Head of caudate nucleus (tissue), 42 donors: ENCODE measurements at places on chromosomes 2 and 18.

- DNase-seq = no peak
These were observed 80.1 kb upstream of the NFATC1 start for GRCh38 chr18:79315596-79315995.

- DNase-seq = no peak
These were observed 160.4 kb downstream of the GULP1 start for GRCh38 chr2:188452084-188452483.

DNA sequence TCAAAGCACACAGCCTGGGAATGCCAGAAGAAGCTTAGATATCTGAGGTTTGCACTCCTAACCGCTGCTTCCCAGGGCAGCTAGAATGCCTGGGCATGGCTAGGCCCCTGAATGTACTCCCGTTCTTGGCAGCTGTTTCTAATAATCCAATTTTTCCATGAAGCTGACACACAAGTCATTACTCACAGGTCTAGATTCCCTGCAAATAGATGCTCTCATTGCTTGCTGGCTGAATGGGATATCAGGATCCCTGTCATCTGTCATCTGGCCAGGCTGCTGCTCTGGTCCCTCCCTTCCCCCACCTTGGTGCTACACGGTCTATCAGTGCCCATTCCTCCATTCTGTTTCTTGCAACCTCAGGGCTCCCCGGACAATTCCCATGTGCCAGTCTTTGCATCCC, 40.7 kb upstream of the TEX51 start:
- no peak for DNase-seq

- peak; percentile 88 for DNase-seq
These were observed 404.3 kb downstream of the XIRP2 start for GRCh38 chr2:167292430-167293171.

GRCh38 chr2:16773080-16773713, 107.6 kb upstream of the CYRIA start:
- peak; percentile 58 for DNase-seq

- DNase-seq = no peak
These were observed 169.1 kb upstream of the BOD1L2 start for GRCh38 chr18:56977771-56978170.

GRCh38 chr2:29841386-29842004, 79.9 kb downstream of the ALK start:
- no peak for DNase-seq

GRCh38 chr2:64923385-64923710, 65.9 kb upstream of the SLC1A4 start:
- no peak for DNase-seq

DNA sequence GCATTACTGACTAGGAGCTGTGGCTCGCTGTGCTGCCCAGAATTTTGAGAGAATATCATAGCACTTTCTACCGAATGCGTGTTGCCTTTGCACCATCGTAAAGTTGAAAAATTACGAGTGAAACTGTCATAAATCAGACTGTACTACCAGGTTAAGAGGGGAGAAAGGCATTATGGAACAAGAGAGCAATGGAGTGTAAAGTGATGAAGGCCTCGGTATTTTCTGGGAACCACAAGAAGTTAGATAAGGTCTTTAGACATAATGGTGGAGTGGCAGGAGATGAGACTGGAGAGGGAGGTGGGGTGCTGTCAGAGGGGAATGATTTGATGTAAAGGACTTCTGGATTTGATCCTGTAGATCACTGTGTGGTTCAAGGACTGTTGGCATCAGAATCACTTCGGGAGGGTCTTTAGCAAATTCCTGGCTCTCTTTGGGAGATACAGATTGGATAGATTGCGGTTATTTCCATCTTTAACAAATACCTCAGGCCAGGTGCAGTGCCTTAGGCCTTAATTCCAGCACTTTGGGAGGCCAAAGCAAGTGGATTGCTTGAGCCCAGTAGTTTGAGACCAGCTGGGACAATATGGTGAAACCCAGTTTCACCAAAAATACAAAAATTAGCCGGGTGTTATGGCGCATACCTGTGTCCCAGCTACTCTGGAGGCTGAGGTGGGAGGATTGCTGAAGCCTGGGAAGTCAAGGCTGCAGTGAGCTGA, 4.9 kb upstream of the ADGRF3 start:
- no peak for DNase-seq

DNA sequence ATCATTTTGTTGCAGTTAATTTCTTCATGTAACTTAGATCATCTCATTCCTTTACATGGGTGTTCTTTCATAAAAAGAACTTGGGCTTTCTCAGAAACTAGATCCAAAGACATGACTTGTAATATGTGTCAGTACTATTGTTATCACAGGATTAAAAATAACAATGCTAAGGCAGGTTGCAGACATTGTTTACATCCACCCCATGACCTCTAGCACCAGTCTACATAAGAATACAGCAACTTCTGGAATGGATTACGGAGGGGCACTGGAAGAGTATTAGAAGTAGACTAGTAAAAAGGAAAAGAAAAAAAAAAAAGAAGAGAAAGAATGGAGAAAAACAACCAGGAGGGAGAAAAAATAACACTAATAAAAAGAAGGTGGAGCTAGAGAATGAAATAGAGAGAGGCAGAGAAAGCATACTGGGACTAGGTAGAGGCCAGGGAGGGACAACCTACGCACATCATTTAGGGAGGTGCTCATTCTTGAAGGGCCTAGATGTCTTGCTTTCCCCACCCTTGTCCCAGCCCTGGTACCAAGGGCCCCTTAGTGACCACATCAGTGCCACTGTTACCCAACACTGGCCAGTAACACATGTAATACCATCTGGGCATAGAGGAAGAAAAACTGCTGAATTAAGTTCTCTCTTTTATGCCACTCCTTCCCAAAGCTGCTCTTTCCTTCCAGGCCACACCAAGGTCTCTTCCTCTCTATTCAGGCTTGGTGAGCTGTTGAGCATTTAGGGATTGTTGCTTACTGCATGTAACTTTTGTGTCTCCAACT, 70.6 kb upstream of the KLF7 start:
- no peak for DNase-seq

DNA sequence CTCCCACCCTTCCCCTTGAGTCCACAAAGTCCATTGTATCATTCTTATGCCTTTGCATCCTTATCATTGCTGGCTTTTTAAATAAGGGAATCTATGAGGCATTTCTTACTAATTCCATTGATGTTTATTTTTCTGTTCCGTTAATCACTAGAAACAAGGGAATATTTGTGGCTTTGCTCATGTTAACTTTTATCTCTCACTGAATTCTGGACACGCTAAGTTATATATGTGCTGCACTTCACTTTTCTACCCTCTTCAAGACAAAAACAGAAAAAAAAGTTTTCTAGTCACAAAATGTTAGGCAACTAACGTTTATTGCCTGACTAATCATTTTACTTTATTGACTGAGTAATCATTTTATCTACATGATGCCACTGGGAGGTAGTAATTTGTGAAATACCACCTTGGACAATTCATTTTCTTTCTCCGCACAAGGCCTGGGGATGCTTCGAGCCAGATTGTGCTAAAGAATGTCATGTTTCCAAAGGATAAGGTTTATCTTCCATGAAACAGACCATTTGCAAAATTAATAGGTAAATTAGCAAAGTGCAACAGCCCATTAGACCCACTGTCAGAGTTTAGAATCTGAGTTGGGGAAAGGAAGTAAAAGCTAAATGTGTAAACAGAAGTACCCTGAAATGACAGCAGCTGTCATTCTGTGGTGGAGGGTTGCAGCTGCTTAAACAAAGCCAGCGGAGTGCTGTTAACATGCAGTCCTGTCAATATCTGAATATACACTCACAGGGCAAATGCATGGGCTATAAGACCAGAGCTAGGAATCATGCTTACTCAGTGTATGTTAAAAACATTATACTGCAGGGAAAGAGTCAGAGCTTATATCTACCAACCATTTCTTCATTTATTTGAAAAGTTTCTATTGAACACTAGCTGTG, 658.7 kb downstream of the CNTNAP5 start:
- no peak for DNase-seq

DNA sequence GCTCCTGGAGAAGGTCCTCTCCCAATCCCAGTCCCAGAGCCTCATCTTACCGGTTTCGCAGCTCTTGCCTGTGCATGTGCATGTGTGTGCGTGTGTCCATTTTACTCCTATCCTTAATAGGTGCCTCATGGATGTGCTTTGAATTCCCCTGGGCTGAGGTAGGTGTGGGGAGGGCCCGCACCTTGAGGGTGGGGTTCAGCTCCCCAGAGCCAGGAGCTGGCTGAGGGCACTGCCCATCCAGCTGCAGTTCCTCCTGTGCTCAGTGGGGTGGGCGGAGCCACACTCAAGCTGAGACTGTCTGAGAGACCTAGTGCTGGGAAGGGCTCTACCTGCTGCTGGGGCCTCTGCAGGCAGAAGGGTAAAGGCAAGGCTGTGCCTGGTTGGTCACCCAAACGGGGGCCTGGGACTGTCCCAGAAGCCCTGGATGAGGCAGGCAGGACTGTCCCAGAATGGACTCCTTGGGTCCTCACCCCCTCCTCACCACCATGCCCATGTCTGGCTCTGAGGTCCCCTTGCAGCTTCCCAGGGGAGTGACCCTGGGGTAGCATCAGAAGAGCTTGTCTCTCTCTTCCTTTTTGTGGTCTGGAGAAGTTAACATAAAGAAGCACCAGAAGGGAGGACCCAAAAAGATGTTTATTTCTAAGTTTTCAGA, 8.9 kb downstream of the GDF7 start:
- no peak for DNase-seq

GRCh38 chr2:127877626-127878025, 8.1 kb downstream of the AMMECR1L start:
- DNase-seq = no peak

DNA sequence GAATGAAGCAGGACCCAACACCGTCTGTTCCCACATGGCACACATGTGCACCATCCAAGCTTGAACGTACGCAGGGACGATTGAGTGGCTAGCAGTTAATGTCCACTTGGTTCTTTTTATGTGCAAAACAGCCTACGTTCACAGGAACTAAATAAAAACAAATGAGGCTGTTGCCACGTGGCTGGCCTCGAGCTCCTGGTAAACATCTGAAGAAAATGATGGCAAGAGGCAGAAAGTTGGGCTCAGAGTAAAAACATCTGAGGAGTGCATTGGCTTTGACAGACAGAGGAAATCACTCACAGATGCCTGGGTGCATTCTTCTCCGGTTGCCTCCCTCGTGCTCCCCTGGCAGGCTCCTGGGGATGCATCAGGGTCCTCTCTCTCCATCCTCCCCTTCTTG, 177.9 kb downstream of the NRP2 start:
- no peak for DNase-seq

DNA sequence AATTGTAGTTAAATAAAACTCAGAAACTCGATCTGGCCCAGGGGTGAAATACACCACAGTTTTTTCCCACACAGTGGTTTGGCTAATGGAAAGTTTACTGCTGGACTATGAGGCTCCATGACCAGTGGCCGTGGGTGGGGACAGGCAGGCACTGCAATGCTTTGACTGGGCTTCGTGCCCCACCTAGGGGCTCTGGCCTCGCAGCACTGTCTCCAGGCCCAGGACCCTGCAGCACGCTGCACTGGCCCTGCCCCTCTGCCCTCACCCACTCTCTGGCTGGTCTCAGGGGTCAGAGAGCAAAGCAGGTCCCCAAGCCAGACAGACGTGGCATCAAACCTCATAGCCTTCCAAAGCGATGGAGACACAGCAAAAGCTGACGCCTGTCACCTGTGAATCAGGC, 13.4 kb upstream of the B3GNT7 start:
- no peak for DNase-seq

DNA sequence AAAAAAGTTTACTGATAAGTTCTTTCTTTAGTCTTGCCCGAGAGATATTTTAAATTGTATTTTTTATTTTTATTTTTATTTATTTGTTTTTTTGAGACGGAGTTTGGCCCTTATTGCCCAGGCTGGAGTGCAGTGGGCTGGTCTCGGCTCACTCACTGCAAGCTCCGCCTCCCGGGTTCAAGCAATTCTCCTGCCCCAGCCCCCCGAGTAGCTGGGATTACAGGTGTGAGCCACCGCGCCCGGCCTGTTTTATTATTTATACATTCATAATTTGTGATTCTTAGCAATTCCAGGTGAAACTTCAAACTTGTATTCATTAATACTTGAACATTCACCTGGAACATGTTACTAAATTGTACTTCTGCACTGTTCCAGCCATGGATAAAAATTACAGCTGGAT, 2.9 kb downstream of the CREB1 start:
- DNase-seq = no peak

DNA sequence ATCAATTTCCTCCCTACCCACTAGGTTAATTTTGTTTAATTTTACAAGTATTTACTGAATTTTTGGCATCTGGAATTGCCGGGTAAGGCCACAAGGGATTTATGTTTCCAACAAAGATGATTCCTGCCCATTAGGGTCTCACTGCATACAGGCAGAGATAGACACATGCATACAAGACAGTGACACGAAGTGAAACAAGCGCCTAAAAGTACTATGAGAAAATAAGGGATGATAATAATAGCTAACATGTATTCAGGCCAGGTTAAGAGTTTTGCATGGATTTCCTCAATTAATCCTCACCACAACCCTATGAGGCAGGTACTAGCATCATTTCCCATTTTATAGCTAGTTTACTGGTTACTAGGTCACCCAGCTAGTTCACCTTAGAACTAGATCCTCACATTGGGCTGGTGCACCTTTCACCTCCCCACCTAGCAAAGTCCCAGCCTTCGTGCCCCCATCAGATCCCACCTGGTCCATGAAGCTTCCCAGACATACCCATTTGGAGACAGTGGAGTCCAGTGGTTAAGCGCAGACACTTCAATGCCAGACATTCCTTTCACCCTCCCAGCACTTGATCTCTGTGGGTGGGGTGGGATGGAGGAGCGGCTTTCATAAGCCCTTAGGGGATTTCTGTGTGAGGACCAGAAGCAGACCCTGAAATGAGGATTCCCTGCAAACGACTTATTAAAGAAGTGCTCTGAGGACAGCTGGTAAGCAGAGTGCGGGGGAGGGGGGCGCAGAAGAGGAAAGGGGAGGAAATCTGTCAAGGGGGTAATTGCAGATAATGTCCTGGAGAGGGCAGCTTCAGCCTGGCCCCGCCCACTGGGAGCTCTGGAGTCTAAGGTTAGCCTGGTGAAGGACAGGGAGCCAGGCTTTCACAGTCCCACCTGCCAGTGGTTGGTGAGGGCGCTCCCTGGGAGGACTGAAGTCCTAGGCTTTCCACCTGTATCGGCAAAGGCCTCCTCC, 5.8 kb upstream of the DGUOK start:
- no peak for DNase-seq
